ENCODE measurements at places on chromosomes 2 and 18. TPM values are rescaled to one million over a fixed set of nuclear protein-coding genes. Genes with fewer than 3 reads are reported as not detected.

DNA sequence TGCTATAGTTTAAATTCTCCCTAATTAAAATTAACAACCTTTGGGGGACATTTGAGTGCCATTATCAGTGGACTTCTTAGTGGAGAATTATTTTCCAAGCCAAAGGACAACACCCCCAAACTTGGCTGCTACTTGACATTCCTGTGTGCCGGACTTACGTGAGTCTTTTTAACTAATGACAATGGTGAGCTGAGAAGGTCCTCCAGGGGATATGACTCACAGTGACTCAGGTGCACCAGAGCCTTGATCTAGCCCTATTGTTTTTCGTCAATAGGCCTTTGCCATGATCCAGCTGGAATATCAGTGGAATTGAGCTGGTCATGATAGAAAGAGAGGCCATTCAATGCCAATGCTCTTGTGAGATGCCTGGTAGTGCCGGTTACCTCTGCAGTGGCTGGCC, 118.1 kb upstream of the CXCR4 start:
- no peak for DNase-seq

DNA sequence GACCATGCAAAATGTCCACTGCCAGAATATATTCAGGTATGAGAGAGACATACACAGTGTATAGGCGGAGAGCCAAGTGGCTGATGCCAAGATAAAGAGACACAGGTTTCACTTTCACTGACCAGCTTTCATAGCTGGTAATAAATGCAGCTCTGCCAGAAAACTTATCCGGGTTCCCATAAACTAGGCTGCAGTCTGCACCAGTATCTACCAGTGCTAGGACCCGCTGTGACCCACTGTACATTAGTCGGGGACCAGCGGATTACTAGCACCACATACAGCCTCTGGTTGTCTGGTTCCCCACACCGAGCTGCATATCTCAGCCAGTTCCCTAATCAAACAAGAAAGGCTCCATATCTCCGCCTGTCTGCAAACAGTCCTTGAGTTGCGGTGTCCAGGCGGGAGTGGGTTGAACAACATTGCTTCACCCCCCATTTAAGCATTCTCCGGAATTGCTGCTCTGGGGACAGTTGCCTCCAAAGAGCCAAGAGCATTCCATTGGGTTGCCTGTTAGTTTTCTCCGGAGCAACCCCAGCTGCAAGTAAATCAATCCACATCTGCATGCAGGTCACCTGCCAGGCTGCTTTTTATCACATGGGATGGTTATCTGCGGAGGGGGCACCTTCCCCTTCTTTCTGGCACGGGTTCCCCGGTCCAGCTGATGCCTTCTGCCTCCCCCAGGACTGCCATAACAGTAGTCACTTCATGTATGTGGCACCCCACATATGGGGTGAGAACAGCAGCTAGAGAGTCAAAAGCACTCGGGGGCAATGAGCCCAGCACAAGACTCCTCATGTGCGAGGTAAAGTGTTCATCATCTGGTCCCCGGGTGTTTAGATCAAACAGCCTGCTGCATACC, 18.0 kb upstream of the KLHL23 start:
- no peak for DNase-seq

- no peak for DNase-seq
Observed at GRCh38 chr18:72539901-72540300, 4.2 kb downstream of the CBLN2 start.

DNA sequence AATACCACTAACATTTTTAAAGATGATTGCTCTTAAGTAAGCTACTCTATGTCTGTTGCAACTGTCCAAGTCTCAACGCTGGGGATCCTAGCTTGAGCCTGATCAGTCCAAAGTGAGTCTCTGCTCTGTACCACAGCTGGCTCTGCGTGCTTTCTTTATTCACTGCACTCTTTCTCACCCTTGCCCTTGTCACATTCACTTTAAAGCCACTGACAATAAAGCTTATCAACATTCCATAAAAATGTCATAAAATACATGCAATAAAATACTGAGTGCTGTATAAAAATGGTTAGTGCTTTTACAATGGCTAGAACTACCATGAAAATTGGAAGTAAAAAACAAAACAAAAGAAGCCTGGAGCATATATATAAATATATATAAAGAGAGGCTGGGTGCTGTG, 45.5 kb upstream of the LRRTM4 start:
- no peak for DNase-seq

DNA sequence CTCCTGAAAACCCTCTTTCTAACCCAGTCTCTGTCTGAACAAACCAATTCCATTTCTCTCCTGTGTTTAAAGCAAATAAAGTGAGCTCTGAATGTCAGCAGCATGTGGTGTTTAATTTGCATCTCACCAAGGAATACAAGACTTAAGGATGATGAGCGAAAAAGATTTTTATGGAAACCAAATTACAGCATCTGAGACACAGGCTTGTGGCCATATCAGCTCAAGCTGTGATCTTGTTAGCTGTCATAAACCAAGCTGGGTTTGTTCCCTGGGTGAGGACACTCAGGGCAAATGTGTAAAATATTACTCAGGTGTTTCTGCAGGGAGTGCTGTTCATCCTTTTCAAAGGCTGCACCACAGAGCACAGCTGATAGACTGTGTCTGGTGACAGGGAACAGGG, 129.3 kb upstream of the REV1 start:
- DNase-seq = no peak

DNA sequence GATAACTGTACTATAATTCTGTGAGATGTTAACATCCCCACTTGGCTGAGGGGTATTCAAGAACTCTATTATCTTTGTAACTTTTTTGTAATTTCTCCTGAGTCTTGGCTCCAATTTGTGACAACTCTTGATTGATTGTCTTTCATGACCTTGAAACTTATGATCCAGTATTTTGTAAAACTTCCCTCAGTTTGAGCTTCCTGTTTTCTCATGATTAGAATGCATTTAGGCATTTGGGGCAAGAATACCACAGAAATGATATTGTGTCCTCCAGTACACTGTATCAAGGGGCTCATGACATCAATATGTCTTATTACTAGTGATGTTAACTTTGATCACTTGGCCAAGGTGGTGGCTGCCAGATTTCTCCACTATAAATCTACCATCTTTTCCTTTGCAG, 37.4 kb downstream of the PNO1 start:
- no peak for DNase-seq

DNA sequence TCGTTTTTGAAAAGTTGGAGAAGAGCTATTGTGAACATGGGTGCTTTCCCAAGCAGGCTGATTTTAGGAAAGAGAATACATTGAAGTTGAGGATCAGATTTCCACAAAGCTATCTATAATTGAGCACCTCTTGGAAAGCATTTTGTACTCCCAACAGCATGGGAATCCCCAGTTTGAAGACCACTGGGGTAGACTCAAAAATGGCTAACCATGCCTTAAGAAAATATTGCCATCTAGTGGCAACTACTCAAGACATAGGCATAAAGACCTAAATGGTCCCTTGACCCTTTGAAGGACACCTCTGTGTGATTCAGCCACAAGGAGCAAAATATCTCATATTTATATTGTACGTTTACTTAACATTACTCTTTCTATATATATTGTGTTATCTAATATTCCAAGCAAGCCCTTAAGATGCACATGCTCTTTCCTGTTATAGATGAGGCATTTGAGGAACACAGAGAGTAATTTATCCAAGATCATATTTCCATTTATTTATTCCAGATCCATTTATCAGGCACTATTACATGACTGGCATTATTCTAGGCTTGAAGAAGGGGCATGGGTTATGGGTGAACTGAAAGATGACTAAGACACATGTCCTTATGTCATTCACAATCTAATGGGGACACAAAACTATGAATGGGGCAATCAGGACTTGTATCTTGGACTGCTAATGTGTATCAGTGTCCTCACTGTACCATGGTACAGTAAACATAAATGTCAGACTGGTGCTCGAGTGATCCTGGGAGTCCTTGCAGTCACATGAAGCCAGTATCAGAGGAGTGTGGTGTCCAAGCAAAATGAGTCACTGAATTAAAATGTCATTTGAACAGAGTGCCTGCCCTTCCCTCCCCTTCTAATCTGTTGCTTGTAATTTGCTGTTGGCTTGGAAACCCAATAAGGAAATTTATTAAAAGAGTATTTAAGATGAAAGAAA, 121.0 kb upstream of the XPO1 start:
- no peak for DNase-seq

GRCh38 chr2:72292433-72292832, 144.8 kb upstream of the CYP26B1 start:
- DNase-seq = no peak

DNA sequence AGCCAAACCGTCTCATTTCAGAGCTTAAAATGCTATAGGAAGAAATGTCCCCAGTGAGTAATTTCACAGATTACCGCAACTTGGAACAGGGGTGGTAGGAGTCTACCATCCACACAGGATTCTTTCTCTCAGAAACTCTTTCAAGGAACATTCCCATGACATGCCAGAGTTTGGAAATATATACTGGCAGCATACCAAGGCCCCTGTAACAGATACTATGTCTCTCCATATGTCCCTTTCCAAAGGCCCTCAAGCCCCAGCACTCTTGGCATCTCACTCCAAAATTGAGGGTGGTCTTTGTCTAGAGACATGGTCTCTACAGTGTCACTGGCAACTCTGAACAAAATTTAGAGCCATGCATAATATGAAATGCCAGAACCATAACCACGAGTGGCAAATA, 11.0 kb downstream of the FIGLA start:
- DNase-seq = no peak

GRCh38 chr2:241355983-241356870, at the start of gene FARP2:
TSS of gene FARP2 (plus strand) at chr2:241356285. CDS start at chr2:241373108, 16,823 bp downstream.
- DNase-seq = peak; percentile 95

Gene CYRIA
- total RNA-seq = 1.1 TPM

Gene ACVR1C
- total RNA-seq = 8.9 TPM

Gene RAB17
- not detected for total RNA-seq

Gene VWC2L
- not detected for total RNA-seq

Gene LHCGR
- total RNA-seq = not detected
